NK-92 treated with Interleukin-12 subunit alpha and Interleukin-12 subunit beta, amount 100 ng/mL, for 24 hours (cell line): ENCODE measurements at places on chromosomes 1 and 21.

DNA sequence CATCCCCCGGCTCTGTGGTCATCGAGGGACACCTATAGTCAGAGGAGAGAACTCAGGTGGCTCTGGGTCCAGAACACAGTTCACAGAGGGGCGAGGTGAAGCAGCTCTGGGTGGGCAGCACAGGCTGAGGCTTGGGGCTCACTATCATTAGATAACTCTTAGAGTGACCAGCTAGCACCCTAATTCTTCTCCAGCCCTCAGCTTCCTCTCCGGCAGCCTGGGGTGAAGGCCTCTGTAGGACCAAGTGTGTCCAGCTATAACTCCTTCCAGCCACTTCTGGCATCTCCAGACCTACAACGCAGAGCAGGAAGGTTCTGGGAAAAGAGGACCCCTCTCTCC, 1.4 kb downstream of the ARTN start:
- DNase-seq: no peak

DNA sequence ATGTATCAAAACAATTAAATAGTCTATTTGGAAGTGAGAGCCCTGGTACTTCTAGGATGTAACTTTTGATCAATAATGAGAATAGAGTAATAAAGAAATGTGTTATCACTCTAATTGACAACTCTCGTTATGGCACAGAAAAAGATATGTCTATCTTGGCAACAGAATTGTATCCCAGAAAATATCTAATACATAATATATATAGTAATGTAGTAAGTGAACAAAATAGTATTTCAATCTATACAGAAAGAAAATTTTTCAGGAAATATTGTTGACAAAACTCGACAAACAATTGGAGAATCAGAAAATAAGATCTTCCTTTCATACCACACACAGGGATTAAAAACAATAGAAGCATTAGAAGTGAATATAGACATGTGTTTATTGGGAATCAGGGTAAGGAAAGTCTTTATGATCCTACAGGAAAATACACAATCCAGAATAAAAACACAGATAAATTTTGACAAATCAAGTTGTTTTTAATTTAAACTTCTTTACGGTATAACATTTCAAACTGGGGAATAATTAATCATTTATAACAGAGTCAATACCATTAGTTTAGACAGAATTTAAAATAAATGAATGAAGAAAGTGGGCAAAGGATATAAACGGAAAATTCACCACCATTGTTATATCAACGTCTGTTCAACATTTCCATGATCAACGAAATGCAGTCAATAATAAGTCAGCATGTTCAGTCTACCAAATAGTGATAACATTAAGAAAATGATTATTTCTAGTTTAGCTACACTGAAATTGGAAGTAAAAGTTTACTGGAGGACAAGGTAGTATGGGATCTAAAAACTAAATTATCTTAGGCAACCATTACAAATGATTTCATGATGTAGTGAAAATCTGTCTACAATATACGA, 1526.5 kb upstream of the TPTE start:
- DNase-seq: no peak

- DNase-seq: no peak
Observed at GRCh38 chr1:38558500-38559445, 300.8 kb downstream of the RRAGC start.

DNA sequence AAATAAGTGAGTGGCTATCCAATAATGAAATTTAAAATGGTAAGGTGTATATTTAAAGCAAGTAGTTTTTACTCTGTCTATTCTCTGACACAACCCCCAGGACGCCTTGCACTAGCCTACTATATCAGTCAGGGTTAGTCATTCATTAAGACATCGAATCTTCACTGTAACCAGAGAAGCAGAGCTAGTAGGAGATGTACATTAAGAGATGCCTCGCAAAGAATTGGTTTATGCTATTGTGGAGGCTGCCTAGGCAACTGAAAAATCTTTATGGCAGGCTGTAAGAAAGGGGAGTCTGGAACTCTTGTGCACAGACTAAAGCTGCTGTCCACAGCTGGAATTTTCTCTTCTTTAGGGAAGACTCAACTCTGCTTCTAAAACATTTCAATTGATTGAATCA, 28.8 kb downstream of the NTNG1 start:
- no peak for DNase-seq

- no peak for DNase-seq
Observed at GRCh38 chr1:20291645-20292084, 990 bp downstream of the VWA5B1 start.

GRCh38 chr1:70314706-70315304, 39.7 kb downstream of the ANKRD13C start:
- no peak for DNase-seq
